ENCODE measurements at places on chromosomes 7 and 10.
A peak's percentile ranks its signal among the peaks of the same experiment; 100 is the strongest.

DNA sequence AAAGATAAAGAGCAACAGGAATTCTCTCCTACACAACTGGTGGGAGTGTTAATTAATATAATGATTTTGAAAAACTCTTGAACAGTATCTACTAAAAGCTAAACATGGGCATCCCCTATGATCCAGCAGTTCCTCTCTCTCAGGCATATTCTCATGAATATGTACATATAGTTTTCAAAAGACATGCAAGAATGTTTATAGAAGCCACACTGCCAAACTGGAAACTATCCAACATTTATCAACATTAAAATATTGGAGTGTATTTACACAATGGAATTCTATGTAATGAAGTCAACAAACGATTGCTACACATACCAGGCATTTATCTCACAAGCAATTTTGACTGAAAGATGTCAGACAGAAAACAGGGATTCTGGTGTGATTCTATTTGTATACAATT, 404.5 kb upstream of the ANKRD30A start:
- no peak for DNase-seq

DNA sequence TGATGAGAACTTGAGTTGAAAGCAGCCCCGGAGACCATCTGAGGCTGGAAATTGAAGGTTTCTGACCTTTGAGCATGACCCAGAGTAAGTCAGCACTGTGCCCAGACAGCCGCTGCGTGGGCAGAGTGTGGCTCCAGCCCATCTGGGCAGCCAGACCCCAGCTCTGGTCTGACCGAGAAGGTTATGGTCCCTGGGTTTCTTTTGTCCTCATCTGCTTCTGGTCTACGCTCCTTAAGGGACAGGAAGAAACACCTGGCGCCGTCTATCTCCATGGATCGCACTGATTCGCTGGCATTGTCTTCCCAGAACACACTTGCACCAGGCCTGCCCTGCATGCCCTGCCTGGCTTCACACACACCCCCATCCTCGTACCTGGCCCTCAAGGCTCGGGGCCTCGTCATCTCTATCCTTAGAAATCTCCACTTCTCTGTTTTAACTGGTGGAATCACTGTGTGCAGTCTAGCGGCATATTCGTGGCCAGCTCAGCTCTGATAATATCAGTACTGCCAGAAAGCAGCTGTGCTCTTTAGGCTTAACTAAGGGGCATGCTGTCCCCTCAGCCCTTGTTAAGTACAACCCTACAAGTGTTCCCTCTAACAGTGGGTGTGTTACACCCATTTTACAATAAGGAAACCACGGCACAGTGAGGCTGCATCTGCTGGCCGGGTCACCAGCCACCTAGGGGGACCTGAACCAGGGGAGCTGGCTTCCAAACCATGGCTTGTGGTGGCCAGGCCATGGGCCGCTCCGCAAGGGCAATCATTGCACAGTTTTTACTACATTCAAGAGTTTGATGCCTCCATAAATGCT, 127.7 kb downstream of the ADCY1 start:
- DNase-seq, result no peak

DNA sequence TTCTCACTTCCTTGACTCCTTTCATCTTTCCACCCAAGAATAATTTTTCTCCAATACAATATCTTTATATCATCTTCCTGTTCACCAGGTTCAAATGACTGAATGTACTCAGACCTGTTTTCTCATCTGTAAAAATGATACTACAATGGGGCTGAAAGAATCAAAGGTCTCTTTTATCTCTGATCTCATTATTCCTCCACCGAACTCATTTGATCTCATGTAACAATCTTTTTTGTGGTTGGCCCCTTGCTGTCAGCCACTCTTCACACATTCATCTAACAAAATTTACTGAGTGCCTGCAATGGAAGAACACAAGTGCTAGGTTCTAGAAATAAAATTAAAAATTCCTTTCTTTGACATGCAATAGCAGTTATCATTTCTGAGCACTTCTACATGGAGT, 65.0 kb downstream of the GRM8 start:
- no peak for DNase-seq

DNA sequence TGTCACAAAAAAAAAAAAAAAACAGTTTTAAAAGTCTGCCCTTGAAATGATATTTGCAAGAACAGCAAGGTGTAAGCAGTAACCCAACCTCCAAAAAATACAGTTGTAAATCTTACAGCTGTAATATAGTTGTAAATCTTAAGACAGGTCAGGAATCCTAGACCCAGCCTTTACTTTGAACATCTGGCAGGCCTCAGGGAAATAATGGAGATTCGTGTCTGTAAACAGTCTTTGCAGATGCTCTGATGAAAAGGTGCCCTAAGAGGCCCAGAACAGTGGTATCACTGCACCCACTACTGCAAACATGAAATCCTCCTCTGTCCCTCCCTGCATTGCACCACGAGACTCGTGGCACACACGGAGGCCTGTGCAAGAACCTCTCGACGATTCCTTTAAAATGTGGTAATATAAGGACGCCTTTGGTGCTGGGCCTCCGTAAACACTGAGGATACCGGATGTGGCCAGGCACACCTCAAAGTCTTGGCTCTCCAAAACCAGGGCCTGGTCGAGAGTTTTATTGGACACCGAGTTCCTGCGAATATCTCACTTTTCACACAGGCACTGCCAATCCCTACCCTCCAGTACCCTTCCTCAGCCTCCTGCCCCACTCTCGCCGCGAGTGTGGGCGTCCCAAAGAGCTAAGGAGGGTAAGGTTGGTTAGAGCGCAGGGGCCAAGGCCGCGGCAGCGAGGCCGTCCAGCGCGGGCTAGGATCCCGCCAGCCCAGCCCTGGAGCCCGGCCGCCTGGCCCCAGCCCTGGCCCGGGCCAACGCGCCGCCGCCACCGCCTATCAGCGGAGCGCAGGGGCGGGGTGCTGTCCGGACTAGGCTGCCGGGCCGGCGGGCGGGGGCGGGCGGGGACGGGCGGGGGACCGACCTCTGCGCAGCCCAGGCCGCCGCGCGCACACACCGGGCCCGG, at the start of gene REEP3:
Gene REEP3, plus strand, starts transcription at position 902 of the 916 bp plus-strand sequence. CDS start 145 bp downstream, outside the sequence.
- DNase-seq, result peak; percentile 89

DNA sequence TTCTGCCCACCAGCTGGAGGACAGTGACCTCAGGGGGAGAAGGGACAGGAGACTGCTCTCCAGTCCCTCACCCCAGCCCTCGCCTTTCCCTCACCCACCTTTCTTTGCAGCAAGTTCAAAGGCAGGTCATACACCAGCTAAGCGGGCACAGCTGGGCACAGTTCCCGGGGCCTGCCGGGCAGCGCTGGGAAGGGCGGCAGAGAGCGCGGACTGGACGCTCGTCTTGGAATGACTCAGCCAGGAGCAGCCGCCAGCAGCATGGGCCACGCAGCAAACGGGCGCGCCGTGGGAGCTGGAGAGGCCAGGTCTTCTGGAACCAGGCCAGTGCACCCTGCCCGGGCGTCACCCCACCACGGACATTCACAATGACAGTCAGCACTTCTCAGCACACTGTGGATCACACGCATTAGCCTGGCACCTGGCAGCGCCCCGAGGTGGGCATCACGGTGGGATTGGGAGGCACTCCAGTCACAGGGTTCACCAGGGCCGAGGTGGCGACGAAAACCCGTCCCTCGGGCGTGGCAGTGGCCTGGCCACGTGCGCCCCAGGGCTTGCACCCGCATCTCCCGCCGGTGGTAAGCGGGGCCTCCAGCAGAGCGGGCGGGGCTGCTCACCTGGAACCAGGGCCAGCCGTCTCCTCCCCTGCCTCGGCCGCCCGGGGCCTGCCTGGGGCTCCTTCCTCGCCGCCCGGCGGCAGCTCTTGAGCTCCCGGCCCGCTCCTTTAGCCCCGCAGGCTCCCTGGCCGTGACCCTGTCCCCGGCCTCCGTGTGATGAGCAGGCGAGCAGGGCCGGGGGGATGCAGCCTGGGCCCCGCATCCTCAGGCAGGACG, 29.0 kb upstream of the WDFY4 start:
- peak; percentile 28 for DNase-seq

GRCh38 chr10:20598590-20598989, 298.5 kb downstream of the NEBL start:
- no peak for DNase-seq

DNA sequence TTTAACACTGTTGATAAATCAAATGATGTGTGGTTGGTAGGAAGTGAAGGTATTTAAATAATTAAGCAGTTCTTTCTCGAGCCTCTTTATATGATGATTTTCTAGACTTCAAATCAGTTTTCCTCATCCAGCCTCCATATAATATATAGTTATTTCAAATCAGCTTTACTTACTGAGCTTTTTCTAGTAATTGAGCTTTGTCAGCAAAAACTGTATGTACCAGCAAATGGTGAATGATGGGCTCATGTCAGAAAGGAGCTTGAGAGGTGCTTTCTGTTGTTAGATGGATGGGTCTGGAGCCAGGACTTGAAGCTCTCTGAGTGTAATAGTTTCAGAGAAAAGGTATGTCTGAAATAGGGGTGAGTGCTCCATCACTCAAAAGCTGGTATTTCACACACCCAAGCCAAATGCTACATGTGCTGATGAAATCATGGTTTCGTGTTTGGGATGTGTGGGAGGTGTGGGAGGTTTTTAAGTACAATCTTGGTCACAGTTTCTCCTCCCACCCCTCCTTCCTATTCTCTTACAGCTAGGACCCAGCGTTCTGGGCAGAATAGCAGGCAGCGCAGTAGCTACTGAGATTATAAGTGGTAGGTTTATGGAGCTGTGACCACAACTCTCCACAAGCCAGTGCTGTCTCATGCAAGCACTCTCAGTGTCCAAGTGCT, 55.8 kb downstream of the LRMDA start:
- DNase-seq, result peak; percentile 91

DNA sequence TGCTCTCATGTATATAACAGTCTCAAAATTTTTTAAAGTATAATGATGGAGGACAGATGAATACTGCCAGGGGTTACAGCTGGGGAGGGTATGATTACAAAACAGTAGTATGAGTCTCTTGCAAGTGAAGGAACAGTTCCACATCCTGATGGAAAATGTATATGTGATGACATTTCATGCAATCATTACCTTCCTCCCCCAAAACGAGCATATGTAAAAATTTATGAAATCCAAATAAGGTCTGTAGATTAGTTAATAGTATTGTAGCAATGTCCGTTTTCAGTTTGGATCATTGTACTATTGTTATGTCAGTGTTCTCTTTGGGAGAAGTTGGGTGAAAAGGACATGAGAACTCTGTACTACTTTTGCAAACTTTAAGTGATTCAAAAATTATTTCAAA, 38.0 kb downstream of the DRGX start:
- no peak for DNase-seq

- peak; percentile 33 for DNase-seq
Observed at GRCh38 chr7:6078548-6078947, 47.4 kb downstream of the ANKRD61 start.

GRCh38 chr10:32271617-32272016, 75.3 kb downstream of the EPC1 start:
- DNase-seq, result no peak

- DNase-seq, result peak; percentile 49
Observed at GRCh38 chr10:71246591-71247413, 34.4 kb downstream of the UNC5B start.

DNA sequence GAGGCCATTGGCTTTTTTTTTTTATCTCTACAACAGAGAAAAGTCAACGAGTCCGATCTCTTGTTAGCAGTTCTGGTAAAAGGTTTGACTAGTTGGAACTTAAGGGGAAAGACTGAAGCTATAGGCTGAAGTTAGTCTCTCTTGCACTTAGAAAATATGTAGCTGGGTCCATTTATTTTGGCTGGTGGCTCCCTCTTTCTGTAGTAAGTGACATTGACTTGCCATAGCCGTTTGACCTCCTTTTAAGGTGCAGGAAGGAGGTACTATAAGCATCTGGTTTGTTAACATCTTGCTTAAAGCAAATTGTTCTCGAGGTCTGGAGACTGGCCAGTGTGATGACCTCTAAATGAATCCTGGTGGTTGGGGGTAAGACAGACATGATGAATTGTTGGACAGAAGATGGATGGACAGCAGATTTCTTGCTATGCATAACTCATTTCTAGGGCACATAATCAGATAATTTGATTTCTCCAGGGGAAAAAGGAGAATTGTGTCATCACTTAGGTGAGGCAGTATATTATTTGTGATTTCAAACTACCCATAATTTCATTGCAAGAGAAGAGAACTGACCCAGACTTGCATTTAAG, 356.3 kb upstream of the GALNT17 start:
- peak; percentile 33 for DNase-seq

DNA sequence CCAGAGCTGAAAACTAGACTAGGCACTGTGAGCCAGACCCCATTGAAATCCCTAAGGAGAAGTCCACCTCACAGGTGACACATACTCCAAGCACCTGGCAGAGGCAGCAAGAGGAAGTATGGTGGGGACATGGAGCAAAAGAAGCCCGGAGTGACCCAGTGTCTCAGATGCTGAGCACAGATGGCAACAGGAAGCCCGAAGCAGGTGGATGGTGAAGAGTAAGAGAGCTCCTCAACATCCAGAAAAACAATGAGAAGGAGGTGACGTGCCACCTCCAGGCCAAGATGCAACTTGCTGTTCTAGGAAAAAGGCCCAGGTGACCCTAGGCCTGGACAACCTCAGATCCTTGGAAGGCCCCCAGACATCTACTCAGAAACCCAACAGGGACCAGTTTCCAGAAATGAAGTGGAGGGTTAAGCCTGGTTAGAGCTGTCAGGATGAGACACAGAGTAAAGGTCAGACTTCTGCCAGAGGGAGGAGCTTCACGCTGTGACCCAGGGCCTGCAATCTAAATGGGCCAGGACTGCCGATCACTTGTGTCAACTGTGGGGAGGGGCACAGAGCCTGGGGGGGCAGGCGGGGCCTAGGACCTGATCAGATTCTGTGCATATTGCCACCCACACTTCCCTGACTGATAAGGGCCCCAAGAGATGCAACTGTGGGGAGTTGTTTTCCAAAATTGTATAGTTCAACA, 2.4 kb upstream of the COBL start:
- no peak for DNase-seq

- no peak for DNase-seq
Observed at GRCh38 chr10:85902051-85902450, 464.5 kb downstream of the GRID1 start.

GRCh38 chr10:369221-369683, 234.0 kb downstream of the ZMYND11 start:
- no peak for DNase-seq

DNA sequence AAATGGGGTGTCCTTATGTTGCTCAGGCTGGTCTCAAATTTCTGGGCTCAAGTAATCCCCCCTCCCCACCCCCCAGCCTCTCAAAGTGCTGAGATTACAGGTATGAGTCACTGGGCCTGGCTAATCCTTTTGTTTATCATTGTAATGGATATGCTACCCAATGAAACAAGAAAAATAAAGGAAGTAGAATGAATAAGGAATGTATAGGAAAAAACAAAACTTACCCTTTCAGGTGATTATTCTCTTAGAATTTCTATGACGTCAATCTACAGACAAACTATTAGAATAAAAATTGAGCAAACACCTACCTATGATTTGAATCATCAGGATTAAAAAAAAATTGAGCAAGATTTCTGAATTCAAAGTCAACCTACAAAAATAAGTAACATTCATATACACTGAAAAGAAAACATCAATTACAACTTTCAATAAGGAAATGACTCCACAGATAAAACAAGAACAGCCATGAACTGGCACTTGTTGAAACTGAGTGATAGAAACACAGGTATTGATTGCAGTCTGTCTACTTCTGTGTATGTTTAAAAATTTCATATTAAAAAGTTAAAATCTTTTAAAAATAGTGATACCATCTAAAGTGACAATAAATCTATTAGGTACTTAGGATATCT, 12.2 kb downstream of the ADAM12 start:
- no peak for DNase-seq

GRCh38 chr7:65812281-65812680, 60.6 kb upstream of the VKORC1L1 start:
- no peak for DNase-seq

All from NB4 (cell line).